ENCODE measurements at places on chromosomes 16 and 17. TPM values are rescaled to one million over a fixed set of nuclear protein-coding genes. Genes with fewer than 3 reads are reported as not detected.

HYDIN gene
- 2.2 TPM for polyA plus RNA-seq

C16orf54 gene
- polyA plus RNA-seq, result not detected

ZSCAN10 gene
- polyA plus RNA-seq, result not detected

P2RX5 gene
- 7.0 TPM for polyA plus RNA-seq

KRT222 gene
- 15.1 TPM for polyA plus RNA-seq

SMIM36 gene
- not detected for polyA plus RNA-seq

MYLK3 gene
- polyA plus RNA-seq, result 0.07 TPM

TRIM37 gene
- 79.7 TPM for polyA plus RNA-seq
